Activated T-cell treated with anti-CD3 and anti-CD28 coated beads for 1 hour (primary cell): ENCODE measurements at places on chromosomes 5 and 9.

GRCh38 chr9:85168412-85168811 is 498.9 kb downstream of the NTRK2 start:
- no peak for DNase-seq

DNA sequence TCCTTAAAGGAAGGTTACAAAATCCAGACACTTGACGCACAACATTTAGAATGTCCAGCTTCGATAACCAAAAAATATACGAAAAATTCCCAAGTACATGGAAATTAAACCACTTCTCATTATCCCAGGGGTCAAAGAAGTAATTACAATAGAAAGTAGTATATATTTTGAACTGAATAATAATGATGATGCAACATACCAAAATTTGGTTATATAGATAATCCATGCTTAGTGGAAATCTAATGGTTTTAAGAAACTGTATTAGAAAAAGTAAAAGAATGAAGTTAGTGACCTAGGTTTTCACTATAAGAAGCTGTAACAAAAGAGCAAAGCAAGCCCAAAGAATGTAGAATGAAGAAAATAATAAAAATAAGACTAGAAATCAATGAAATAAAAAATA is 204.0 kb upstream of the PUM3 start:
- DNase-seq: no peak

- DNase-seq: peak; percentile 4
Measured at GRCh38 chr9:111662576-111663300, 1.3 kb downstream of the GNG10 start.

DNA sequence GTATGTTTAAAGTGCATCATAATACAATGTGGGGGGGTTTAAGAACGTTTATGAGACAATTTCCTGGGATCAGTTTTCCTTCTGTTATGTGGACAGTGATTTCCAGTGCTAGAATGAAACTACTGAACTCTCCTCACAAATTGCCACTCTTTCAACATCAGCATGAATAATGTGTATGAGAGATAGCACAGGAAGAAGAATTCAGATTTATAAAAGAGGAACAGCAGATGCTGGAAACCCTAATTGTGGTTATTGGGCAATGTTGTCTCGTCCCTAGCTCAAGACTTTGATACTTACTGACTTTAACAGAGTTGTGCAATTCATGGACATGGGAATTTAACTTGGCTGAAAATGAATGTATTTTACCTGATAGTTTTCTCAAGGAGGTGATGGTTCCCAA is 410.8 kb upstream of the MEF2C start:
- no peak for DNase-seq

DNA sequence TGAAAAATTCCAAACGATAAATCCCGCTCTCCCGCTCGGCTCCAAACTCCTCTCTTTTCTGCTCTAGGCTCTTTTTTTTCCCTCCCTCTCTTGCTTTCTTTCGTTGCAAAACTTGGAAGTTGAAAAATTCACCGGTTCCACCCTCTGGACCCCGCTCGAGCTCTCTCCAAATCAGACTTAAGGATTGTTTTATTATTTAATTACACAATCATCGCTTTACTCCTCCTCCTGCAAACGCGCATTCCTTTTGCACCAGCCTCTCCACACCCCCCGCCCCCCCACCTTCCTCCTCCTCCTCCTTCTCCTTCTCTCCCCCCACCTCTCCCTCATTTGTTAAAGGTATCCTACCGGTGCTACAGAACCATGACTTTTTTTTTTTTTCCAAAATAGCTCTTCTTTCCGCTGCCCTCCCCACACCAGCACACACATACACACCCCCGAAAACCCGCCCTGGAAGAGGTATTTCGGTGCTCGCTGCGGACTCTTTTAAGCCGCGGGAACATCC is 535 bp upstream of the NFIB start:
- DNase-seq: no peak

DNA sequence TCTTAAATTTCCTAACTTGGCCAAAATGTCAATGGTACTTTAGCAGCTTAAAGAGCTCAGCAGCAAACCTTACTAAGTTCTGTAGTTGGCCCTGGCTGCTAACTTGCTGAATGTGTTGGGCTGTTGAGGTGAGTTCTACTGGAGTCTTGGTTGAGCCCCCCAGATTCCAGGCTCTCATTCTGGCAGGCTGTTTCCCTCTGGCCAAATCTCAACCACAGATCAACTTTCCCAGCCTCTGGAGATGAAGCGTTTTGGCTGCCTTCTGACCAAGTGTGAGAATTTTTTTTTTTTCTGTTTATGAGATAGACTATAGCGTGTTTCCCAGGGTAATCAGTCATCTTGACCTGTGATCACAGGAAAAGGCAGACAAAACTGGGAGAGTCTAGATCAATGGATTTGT is 343.7 kb downstream of the EBF1 start:
- no peak for DNase-seq

- DNase-seq: peak; percentile 0
Measured at GRCh38 chr9:33676746-33677505, 118.4 kb upstream of the PRSS3 start.

DNA sequence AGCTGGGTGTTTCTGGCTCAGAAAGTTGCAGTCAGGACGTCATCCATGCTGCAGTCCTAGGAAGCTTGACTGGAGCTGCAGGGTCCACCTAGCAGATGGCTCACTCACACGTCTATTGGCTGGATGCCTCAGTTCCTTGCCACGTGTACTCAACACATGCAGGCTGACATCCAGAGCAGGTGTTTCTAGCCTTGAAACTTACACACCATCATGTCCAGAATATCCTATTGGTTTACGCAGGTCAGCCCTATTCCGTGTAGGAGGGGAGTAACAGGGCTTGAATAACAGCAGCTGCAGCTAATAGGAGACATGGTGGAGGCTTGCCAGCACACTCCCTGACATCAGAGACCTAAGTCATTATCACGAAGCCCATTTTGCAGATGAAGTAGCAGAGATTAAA is 473.5 kb downstream of the ACTL7B start:
- DNase-seq: no peak

- no peak for DNase-seq
Measured at GRCh38 chr5:172921906-172922305, 37.3 kb upstream of the RPL26L1 start.

- DNase-seq: no peak
Measured at GRCh38 chr5:10655161-10655971, 91.5 kb downstream of the ANKRD33B start.

GRCh38 chr9:71676460-71676859 is 91.9 kb downstream of the CEMIP2 start:
- DNase-seq: no peak

DNA sequence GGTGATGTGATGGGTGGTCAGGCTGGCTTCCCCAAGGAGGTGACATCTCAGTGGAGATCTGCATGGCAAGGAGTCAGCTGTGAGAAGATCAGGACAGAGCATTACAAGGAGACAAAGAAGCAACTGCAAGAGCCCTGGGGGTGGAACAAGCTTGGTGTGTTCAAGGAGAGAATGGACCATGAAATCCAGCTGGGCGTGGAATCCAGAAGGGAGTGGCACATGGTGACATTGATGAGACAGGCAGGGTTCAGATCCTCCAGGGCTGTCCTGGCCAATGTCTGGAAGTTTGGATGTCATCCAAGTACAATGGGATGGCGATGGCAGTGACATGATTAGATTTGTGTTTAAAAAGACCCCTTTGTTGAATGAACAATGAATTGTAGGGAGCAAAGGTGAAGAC is 175.6 kb downstream of the MACROH2A1 start:
- DNase-seq: no peak

DNA sequence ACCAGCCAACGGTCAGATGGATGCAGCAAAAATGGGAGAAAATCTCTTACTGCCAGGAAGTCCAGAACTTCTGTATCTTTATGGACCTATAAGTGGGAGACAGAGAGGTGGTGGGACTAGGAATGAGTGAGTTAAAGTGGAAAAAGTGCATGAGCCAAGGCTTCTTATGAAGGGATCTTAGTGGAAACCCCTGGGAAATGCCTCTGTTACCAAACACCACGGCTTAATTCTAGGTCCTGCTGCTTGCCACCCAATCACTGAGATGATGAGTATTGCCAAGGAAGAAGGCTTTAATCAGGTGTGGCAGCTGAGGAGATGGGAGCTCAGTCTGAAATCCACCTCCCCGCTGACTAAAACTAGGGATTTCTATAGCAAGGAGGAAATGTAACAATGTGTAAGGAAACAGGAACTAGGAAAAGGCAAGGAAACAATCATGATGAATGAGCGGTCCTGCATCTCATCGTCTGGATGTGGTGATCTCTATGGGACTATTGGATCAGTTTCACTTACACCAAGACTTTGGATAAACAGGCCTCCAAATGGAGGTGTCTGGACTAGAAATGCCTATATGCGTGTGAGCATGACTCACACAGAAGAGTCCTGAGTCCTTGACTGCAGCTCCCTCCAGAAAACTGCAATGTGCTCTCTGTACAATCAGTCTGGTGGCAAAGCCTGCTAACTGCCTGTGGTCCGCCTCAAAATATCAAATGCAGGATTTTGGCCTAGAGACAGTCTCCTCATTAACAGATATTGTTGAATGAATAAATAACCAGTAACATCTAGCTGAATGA is 98.2 kb upstream of the PRR16 start:
- no peak for DNase-seq
